Activated naive CD4-positive, alpha-beta T cell (primary cell): ENCODE measurements at places on chromosomes 11 and 22.

- no peak for DNase-seq
These were observed 130.6 kb upstream of the MTNR1B start for GRCh38 chr11:92838759-92839310.

- no peak for DNase-seq
These were observed 10.2 kb downstream of the GNB1L start for GRCh38 chr22:19844377-19845053.

DNA sequence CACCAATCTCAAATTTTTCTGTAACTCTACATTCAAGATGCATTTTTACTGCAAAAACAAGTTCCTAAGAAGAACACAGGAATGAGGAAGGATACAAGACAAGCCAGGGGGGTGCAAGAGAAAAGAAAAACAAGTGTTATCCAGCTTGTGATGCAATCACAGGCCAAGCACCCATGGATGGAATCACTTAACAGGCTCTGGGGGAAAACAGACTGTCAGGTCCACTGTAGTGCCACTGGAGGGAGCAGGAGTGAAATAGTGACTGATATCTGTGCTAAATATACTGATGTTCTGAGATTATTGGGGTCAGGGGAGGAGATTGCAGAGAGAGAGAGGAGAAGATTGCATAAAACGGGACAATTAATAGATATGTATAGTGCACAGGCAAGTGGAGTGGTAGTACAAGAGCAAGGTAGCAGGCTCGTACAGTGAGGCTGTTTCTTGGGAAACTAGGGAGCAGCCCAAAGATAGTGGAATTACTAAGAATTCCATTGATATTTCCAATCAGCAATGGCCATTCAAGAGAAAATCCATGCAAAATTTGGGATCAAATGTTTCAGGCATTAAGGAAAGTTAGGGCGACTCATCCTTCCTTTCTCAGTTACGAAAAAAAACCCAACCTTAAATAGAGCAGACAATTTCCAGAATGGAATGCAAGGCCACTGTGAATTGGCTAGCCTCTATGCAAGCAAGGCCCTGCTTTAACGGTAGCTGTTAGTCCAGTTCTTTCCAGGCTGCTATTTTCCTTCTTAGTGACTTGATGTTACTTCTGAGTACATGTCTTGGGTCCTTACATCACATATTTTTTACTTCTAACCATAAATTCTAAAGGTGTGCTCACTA is 52.2 kb upstream of the CEP126 start:
- DNase-seq, result no peak

GRCh38 chr22:20226760-20227350 is 41.3 kb downstream of the RTN4R start:
- no peak for DNase-seq

GRCh38 chr22:19733755-19734154 is 10.4 kb downstream of the GP1BB start:
- no peak for DNase-seq

- no peak for DNase-seq
These were observed 4.1 kb upstream of the ESAM start for GRCh38 chr11:124766156-124766555.

GRCh38 chr11:104905271-104905670 is 7.0 kb upstream of the CASP12 start:
- no peak for DNase-seq

- peak; percentile 51 for DNase-seq
These were observed at the start of gene MIAT for GRCh38 chr22:26656891-26657851. Gene MIAT (plus strand): TSS chr22:26657588.

DNA sequence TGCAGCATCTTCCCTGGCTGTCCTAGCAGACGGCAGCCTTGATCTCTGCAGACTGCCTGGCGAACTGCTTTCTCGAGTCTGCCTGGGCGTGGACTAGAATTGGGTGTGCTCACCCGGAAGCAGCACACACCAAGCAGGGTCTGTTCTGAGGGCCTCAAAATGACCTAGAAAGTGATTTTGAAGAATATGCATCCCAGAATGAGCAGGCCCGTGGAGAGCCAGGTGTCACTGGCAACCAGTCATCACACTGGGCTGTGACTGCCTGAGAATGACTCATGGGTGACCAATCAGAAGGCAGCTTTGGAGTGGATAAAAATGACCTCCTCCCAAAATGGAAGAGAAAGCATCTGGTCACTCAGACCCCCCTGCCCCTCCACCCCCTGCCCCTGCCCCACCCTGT is 114.9 kb upstream of the NECTIN1 start:
- no peak for DNase-seq

GRCh38 chr11:1792461-1792860 is 28.7 kb upstream of the CTSD start:
- DNase-seq, result no peak

DNA sequence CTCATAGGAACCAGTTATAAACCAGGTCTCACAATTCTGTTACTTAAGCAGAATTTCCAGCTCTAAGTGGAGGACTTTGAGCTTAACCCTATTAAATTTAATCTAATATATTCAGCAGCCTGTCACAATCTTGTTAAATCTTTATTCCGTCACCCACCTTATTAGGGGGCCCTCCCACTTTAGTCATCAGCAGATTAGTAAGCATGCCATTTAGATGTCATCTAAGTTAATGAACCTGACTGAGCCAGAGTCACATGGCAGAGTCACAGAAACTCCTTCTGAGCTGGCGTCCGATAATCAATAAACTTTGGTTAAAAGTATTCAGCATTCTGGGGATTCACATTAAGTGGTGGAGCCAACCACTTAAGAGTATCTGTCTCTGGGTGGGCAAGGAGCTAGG is 35.1 kb downstream of the TTC12 start:
- no peak for DNase-seq

DNA sequence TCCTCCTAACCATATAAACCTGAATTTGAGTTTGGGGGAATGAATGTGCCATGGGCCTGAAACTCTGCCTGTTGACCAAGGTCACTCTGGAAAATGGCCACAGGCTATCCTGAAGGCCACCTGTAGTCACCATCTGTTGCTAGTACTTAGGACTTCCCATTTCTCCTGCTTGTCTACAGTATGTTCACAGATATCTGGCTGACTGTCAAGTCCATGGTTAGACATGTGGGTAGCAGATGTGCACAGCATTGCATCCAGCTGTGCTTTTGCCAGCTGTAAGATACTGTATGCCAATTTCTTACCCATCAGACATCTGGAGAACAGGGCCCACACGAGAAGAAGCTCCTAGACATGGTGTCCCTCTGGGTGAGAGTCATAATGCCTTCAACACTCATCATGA is 475.4 kb downstream of the INSC start:
- DNase-seq, result no peak

DNA sequence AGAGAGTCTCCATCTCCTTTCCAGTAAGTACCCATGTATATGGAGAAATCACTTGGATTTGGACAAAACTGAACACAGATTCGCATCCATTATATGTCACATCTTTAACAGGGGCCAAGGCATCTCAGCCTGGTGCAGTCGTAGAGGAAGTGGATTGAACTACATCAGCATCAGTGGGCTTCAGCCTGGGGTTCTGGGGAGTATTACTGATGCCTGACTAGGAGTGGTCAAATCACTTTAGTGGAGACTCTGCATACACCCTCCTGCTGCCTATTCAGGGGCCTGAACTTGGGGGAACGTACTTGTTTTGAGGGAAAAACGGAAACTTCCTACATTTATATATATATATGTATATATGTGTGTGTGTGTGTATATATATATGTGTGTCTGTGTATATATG is 72.8 kb downstream of the GAB4 start:
- no peak for DNase-seq

DNA sequence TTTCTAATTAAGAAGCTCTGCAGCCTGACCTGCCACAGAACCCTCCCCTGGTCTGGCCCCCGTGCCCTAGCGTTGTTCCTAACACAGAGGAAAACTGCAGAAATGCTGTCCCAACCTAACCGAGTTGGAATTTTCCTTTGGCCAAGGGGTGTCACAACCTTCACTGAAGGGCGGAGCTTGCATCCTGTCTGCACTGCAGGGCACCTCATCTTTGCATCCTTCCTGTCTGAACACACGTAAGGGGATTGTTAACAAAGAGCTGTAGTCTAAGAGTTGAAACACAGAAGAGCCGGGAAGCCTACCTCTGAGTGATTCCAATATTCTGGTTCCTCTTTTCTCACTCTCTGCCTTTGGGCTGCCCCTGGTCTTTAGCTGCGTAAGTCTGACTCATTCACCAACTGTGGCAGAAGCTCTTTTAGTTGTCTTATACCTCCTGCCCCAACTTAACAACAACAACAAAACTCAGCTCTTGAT is 1.6 kb downstream of the DIXDC1 start:
- no peak for DNase-seq

GRCh38 chr22:49551446-49551845 is 276.2 kb downstream of the BRD1 start:
- no peak for DNase-seq
